ENCODE measurements at places on chromosomes 2 and 18. TPM values are rescaled to one million over a fixed set of nuclear protein-coding genes. Genes with fewer than 3 reads are reported as not detected.

ABI2 gene
- total RNA-seq, result 75.6 TPM

TTR gene
- total RNA-seq, result 1.2 TPM

KCNK3 gene
- 0.71 TPM for total RNA-seq

LYG1 gene
- 3.8 TPM for total RNA-seq

DOK6 gene
- not detected for total RNA-seq

SLC19A3 gene
- not detected for total RNA-seq

UNC80 gene
- not detected for total RNA-seq

DNA sequence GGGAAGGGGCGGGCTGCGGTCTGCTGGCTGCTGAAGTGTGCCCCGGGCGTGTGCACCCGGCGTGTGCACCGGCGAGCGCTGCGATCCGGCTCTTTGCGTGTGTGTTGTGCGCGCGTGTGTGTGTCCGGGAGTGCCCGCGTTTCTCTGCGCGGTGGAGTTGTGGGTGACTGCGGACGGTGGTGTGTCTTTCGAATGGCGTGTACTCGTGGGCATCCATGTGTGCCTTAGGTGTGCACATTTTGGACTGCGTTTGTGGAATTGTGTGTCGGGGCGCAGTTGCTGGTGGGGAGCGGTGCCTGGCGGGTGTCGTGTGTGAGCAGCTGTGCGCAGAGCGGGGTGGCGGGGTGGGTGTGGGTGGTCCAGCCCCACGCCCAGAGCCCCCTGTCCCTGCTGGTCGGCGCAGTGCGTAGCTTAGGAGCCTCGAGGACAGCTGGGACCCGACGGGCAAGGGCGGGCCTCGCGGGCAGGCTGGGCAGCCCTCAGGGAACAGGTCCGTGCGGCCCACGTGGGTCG lies 533 bp downstream of the HPCAL1 start:
- no peaks in the 10 kb centered on the region for H3K27me3 ChIP-seq
- H3K36me3 ChIP-seq, result no peaks in the 10 kb centered on the region
- peaks cover 65% of the 10 kb centered on the region for H3K4me1 ChIP-seq
- no peak for DNase-seq

- no peak for DNase-seq
- H3K27me3 ChIP-seq, result no peaks in the 10 kb centered on the region
- peaks cover 27% of the 10 kb centered on the region for H3K4me1 ChIP-seq
- no peaks in the 10 kb centered on the region for H3K36me3 ChIP-seq
- no peak overlapping the region for H3K27ac ChIP-seq
- H3K4me3 ChIP-seq, result no peak overlapping the region
Measured at GRCh38 chr2:55422876-55423665, 3.4 kb upstream of the CCDC88A start.

- H3K4me1 ChIP-seq, result no peaks in the 10 kb centered on the region
Measured at GRCh38 chr2:96131152-96131812, 7.0 kb downstream of the ASTL start.

- DNase-seq, result no peak
- H3K27me3 ChIP-seq, result peaks cover 5% of the 10 kb centered on the region
- H3K4me1 ChIP-seq, result no peaks in the 10 kb centered on the region
- no peaks in the 10 kb centered on the region for H3K36me3 ChIP-seq
- H3K27ac ChIP-seq, result no peak overlapping the region
Measured at GRCh38 chr2:11872247-11872947, 126.0 kb downstream of the LPIN1 start.

DNA sequence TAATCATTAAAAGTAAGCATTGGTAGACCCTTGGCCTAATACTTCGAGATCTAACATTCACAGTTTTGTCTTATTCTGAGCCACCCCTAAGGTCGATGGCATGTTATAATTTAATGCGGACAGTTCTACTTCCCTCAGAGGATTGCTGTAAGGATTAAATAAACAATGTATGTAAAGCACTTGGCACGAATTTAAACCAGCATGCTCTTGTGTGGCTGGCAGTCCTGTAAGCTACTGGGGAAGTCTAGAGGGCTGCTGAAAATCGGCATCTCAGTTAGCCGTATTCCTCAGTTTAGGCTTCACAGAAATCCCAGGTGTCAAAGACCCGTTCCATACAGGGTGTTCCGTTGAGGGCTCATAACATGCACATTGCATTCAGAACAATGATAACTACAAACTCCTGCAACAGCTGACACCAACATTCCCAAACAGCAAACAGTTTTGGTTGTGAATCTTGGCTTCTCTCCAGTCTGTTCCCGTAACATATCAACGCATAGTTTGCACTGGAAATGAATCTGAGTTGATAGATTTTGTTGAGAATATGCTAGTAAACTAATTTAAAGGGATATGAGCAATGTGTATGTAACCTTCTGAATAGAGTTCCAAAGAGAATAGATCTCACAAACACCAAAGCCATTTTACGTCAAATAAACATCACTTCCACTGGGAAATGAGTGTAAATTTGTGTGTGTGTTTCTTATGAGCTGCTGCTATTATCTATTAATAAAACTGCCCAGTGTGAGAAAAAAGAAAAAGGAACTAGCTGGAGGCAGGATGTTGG lies 52.2 kb upstream of the ACKR3 start:
- H3K36me3 ChIP-seq, result no peaks in the 10 kb centered on the region
- no peaks in the 10 kb centered on the region for H3K4me1 ChIP-seq
- H3K4me3 ChIP-seq, result no peak overlapping the region
- no peak for DNase-seq

- DNase-seq, result peak; percentile 12
- no peak overlapping the region for H3K4me3 ChIP-seq
- no peaks in the 10 kb centered on the region for H3K36me3 ChIP-seq
Measured at GRCh38 chr2:6506361-6506794, 359.3 kb downstream of the CMPK2 start.

GRCh38 chr2:3466966-3467365 lies 52.4 kb downstream of the ADI1 start:
- no peak for DNase-seq
- no peak overlapping the region for H3K4me3 ChIP-seq
- H3K27me3 ChIP-seq, result no peaks in the 10 kb centered on the region
- no peaks in the 10 kb centered on the region for H3K4me1 ChIP-seq
- H3K36me3 ChIP-seq, result no peaks in the 10 kb centered on the region
- H3K27ac ChIP-seq, result no peak overlapping the region

GRCh38 chr2:96427917-96428316 lies 77.2 kb downstream of the NEURL3 start:
- H3K36me3 ChIP-seq, result no peaks in the 10 kb centered on the region
- peak; percentile 90 for DNase-seq
- H3K4me3 ChIP-seq, result peak overlapping the region; percentile 42
- H3K4me1 ChIP-seq, result peaks cover 16% of the 10 kb centered on the region
- no peaks in the 10 kb centered on the region for H3K27me3 ChIP-seq
- H3K27ac ChIP-seq, result peak overlapping the region; percentile 42

DNA sequence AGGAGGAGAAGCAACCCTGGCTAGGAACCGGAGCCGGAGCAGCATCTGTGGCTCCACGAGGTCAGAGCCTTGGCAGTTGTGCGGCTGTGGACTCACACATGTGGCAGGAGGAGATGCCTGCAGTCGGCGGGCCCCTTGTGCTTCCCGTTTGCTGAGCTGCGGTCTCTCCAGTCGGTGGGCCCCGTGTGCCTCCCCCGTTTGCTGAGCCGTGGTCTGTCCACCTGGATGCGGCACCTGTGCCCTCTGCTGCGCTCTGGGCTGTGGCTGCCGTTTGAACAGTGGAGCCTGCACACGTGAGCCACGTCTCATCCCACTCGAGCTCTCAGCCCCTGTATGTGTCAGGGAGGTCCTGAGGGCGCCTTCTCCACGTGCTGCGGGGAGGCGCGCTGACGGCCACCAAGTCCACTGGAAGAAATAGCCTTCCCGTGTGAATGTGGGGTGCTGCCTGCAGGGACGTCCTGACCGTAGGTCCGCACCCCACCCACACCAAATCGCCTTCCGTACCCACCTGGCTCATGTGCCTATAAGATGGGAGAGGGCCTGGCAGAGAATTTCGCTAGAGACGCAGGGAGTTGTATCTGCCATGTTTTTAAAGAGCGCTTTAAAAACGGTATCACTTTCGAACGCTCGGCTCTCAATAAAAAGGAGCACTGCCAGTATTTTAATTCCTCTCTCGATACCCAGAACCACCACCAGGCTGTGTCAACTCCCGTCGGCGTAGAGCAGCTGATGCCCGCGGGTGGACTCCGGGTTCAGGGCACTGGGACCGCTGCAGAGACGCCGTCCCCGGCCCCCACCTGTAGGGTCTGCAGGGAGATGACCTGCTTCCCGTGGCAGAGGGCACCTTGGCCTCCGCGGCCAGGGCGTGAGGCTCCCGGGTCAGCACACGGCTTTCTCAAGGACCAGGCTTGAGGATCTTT lies 117.0 kb downstream of the NFATC1 start:
- no peaks in the 10 kb centered on the region for H3K27me3 ChIP-seq
- H3K4me1 ChIP-seq, result no peaks in the 10 kb centered on the region
- H3K4me3 ChIP-seq, result no peak overlapping the region
- no peak overlapping the region for H3K27ac ChIP-seq
- no peaks in the 10 kb centered on the region for H3K36me3 ChIP-seq

- H3K27ac ChIP-seq, result no peak overlapping the region
- no peaks in the 10 kb centered on the region for H3K36me3 ChIP-seq
- no peak for DNase-seq
Measured at GRCh38 chr2:20595439-20596192, 55.3 kb downstream of the HS1BP3 start.

DNA sequence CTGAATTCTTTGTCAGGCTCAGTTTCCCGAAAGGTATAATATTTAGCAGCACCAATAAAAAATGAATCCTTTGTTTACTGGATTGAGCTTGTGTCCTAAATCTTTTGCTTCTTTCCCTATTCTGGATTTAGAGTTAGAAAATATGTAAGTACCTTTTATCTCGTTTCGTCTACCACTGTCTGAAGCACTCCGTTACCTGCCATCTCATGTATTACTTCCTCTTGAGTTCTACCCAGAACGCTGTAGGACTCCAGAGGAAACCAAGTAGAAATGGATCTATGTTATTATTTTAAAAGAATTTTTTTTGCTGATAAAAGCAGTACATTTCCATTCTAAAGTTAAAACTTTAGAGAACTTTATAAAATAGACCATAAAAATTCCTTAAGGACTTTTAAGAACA lies 13.5 kb downstream of the ANKRD12 start:
- peaks cover 5% of the 10 kb centered on the region for H3K4me1 ChIP-seq
- H3K36me3 ChIP-seq, result no peaks in the 10 kb centered on the region
- DNase-seq, result no peak
- no peak overlapping the region for H3K4me3 ChIP-seq
- H3K27ac ChIP-seq, result no peak overlapping the region
- H3K27me3 ChIP-seq, result no peaks in the 10 kb centered on the region

DNA sequence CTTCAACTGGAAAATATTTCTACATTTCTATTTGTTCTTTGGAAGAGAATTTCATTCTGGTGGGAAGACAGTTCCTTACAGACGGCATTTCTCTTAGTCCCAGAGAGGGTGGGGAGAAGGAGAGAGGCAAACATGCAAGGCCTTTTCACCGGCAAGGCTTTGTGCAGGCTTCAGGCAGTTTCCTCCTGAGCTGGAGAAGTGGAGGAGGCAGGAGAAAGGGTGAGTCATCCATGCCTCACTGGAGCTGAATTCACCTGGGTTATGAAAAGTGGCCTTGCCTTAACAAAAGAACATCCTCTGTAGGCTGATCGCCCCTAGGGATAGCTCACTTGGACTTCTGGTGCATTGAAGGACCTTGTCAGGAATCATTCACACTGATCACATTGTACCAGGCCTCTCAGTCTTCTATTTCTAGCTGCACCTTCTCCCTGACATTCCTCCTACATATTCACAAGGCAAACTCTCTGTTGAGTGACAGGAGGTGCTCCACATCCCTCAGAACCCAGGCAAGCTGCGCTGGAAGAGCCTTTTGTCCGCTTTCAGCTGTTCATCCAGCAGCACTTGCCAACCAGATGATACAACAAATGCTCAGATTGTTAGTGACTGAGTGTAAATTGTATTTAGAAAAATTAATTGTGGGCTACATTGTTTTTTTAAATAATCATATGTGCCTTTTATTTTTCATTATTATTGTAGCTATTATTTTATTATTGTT lies 796.1 kb downstream of the DCDC2C start:
- no peak overlapping the region for H3K4me3 ChIP-seq
- no peaks in the 10 kb centered on the region for H3K4me1 ChIP-seq
- no peaks in the 10 kb centered on the region for H3K27me3 ChIP-seq
- no peaks in the 10 kb centered on the region for H3K36me3 ChIP-seq

GRCh38 chr18:39872651-39873050 lies 2082.4 kb upstream of the PIK3C3 start:
- no peak overlapping the region for H3K27ac ChIP-seq
- H3K4me3 ChIP-seq, result no peak overlapping the region
- DNase-seq, result no peak
- no peaks in the 10 kb centered on the region for H3K4me1 ChIP-seq

All from HCT116 (cell line).